ENCODE measurements at places on chromosomes 7 and 10. TPM values are rescaled to one million over a fixed set of nuclear protein-coding genes. Genes with fewer than 3 reads are reported as not detected.

Gene SEPTIN7
- 189 TPM for total RNA-seq

Gene C10orf62
- total RNA-seq = not detected

Gene GPR15LG
- total RNA-seq = 29.2 TPM

Gene FEZF1
- not detected for total RNA-seq

Gene UCMA
- total RNA-seq = not detected

Gene BRAT1
- 24.0 TPM for total RNA-seq

Gene CPED1
- 61.4 TPM for total RNA-seq

Gene PNLIPRP1
- total RNA-seq = not detected

Gene CPN1
- total RNA-seq = not detected

Gene KCNMA1
- 87.9 TPM for total RNA-seq

Gene CNPY1
- total RNA-seq = not detected

Gene NUTM2D
- total RNA-seq = 9.3 TPM

Gene PITX3
- total RNA-seq = not detected

Gene TSPAN33
- total RNA-seq = 11.1 TPM

DNA sequence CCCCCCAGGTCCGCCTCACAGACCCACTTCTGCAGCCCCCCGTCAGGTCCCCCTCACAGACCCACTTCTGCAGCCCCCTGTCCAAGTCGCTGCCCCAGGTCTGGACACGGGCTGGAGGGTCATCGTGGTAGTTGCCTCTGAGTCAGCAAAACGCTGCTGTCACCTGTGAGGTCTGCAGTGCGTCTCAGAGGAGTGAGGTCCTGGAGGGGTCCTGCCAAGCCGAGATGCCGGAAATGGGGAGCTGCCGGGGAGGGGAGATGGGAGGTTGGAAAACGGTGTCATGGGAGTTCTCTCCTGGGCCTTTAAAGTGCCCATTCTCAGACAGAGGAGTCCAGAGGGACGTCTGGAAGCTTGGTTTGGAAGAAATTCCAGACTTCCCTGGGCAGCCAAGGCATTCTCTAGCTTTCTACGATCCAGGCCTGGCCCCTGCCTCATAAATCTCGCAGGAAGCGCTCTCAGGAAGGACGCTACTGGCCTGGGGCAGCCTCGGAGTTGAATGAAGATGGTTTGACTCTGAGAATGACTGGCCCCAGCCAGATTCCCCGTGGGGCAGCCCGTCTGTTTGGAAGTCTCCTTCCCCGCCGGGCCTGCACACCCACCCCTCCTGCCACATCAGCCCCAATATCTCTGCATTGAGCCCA is 38.7 kb downstream of the CALML3 start:
- peak; percentile 43 for DNase-seq

- DNase-seq = no peak
These were observed 185.6 kb downstream of the FANK1 start for GRCh38 chr10:126081841-126082466.

DNA sequence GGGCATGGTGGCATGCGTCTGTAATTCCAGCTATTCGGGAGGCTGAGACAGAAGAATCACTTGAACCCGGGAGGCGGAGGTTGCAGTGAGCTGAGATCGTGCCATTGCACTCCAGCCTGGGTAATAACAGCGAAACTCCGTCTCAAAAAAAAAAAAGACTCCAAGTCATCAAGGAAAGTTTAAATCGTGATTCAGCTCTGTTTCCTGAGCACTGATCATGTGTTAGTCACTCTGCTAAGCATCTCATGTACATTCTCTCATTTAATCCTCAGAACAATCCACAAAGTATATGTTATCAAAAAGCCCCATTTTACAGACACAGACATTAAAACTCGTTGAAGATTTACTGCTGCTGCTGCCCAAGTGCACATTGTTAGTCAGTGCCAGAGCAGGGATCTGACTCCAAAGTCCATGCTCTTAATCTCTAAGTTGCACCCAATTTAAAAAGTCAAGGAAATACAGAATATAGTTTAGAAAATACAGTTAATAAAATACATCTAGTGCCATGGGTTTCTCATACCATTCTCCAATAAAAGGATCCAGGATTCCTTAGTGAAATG is 6.2 kb downstream of the PIK3AP1 start:
- no peak for DNase-seq

DNA sequence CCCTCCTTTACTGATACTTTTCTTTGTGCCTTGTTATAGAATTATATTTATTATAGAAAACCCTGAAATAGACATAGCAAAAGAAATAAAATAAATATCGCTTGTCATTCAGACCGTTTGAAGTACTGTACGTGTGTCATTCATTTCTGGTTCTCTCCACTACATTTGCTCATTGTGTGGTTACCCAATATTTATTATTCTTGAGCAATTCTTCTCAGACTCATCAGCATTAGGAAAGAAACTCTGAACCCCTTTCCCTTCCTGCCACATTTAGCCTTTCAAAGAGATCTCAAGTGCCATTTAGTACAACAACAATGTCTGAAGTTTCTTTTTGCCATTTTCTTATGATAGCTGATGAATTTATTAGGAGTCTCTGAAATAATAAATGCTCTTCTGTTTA is 154.1 kb downstream of the KIAA1217 start:
- no peak for DNase-seq

- DNase-seq = no peak
These were observed 106.1 kb upstream of the KMT2C start for GRCh38 chr7:152541892-152542291.

DNA sequence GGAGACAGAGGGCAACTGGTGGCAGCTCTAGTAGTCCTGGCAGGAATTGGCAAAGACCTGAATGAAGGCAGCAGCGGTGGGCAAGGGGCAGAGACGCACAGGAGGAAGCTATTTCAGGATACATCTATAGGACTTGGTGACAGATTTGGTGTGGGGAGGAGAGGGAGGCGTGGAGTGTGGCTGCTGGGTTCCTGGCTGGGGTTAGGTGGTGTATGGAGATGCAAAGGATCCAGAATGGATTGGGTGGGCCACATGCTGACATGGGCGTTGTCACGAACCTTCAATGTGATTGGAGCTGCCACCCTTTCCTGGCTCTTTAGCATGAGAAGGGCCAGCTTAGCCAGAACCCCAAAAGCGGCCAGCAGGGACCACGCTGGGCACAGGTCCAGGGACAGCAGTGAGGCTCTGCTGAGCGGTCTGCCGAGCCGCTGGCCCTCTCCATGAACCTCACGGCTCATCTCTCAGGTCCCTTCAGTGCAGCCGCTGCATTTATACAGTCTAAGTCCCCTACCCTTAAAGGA is 10.2 kb upstream of the ADCY1 start:
- DNase-seq = no peak

GRCh38 chr10:42734536-42734935 is 48.1 kb upstream of the BMS1 start:
- DNase-seq = no peak

DNA sequence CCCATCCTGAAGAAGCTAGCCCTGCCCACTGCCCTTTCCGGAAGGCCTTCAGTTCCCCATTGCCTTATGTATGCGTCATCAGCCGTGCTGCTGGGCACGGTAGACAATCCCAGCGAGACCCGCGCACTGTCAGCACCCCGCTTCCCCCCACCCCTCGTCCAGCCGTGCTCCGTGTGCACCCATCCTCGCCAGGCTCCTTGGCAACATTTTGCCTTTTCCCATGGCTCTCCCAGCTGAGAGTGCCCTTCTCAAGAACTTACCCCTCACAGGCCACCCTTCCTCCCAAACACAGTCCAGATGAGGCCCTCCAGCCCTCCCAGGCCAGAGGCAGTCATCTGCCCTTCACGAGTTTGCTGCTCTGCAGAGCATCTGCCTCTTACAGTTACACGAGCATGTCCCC is 633.8 kb upstream of the FOXK1 start:
- no peak for DNase-seq

DNA sequence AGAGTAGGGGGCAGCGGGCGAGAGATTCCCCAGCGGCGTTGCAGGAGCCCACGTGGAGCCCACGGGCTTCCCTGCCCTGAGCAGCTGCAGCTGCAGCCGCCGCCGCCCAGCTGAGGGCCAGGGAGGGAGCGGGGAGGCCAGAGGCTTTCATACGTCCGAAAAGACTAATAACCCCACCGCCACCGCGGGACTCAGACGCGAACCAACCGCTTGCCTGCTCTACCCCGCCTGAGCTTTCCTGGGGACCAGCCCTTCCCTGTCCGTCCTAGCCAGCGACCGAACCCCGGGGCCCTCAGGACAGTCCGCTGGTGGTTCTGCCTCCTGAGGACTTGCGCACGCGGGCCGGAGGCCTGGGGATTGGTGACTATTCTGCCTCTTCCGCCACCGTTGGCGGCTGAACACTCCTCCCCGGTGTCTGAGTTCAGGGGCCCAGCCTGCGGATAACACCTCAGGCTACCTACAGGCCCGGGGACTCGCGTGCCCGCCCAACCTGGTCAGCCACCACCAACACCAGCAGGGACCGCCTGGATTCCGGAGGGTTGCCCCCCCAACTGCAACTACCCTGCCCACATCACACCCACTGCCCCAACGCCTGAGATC is 18.4 kb downstream of the IFT22 start:
- no peak for DNase-seq

GRCh38 chr10:37960591-37961137 is 15.8 kb downstream of the ZNF25 start:
- DNase-seq = no peak

GRCh38 chr10:103763374-103764202 is 91.8 kb downstream of the SH3PXD2A start:
- DNase-seq = no peak

DNA sequence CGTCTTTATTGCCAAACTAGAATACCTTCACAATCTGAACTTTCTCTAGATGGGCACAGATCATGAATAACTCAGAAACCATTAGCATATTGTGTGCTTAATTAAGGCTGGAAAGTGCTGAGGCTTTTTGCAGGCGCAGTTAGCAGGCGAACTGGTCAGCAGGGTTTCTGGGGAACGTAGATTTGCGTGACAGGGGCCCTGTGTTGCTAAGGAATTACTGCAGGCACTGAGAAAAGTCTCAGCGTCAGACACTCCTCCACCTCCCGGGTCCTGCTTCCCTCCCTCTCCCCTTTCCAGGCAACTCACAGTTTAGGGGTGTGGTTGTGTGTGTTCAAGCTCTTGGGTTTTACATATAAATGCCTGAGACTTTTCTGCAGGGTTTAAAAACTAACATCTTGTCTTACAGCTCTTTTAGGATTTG is 2.2 kb downstream of the MAP3K8 start:
- DNase-seq = no peak

DNA sequence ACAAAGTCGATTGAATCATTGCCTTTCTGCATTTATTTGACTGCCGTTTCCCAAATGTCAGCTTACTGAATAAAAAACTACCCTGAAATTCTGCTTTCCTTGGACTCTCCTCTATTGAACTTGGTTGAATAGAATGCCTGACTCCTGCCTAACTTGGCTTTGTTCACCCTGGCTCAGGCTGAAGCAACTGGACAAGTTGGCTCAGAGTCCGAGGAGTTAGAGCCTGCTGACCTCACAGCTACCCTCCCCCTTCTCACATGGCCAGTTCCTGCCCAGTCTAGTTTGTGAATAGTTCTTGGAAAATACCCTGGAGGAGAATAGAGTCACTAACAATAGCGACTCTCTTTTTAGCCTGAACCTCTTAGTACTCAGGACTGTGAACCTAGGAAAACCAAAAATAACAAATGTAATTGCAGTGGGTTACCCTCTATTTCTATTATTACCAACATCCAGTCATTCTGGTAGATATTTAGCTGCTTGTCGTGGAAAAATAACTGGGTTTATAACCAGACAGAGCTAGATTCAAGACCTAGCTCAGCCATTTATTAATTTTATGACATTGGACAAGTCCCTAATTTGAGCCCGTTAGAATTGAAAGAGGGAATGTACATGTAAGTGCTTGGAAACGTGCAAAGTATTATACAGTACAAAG is 17.3 kb upstream of the NRBF2 start:
- DNase-seq = peak; percentile 83

- no peak for DNase-seq
These were observed 24.2 kb downstream of the DOCK1 start for GRCh38 chr10:126929391-126929790.

DNA sequence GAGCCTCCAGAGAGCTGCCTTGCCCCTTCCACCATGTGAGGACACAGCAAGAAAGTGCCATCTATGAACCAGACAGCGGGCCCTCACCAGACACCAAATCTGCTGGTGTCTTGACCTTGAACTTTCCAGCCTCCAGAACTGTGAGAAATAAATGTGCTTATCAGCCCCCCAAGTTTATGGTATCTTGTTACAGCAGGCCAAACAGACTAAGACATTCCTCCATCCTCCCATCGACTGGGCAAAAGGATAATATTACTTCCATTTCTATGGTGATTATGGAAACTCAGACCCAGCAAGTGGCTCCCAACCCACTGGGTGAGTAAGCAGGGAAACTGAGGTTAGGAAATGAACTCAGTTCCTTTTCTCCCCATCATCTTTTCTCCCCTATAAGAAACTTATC is 288.4 kb downstream of the KCNMA1 start:
- DNase-seq = no peak

DNA sequence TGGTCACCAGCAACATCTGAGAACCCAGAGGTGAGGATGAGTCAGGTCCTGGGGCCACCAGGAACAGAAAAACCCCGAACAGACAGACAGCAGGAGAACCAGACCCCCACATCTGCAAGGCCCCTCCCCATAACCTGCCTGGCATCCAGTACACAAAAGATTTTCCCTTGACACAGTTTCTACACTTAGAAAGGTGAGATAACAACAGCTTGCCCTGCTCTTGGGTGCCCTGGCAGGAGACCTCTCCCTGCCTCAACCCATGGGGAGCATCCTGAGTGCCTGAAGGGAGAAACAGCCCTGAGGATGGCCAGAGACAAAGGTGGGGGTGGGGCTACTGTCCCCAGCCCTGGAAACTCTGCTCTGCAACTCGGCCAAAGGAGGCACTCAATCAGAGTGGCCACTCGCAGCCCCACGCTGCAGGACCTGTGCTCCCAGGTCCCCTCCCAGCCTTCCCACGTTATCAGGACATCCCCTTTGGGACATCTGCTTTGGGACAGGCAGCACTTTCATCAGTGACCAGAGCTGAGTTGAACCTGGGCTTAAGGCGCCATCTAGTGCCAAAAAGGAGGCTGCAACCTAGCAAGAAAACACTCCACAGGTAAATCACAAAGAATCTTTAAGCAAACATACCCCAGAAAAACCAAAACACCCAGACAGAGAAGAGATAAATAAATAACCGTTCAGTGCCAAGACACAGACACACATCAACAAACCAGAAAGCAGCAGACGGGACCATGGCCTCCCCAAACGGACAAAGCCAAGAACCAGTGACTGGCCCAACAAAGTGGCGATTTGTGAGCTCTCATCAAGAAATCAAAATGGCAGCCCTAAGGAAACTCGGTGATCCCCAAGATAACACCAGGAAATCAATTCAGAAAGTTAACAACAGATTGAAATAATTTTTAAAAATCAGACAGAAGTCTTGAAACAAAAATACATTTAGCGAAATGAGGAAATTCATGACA is 233.7 kb downstream of the PTPRN2 start:
- DNase-seq = no peak

DNA sequence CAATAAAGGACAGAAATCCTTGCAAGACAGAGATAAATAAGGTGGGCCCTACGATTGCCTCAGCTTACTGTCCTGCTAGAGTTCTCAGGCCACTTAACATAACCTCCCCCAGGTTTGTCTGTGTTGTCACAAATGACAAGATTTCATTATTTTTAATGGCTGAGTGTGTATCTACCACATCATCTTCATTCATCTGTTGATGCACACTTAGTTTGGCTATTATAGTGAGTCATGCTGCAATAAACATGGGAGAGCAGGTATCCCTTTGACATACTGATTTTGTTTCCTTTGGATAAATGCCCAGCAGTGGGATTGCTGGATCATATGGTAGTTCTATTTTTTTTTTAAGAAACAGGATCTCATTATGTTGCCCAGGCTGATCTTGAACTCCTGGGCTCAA is 60.6 kb downstream of the PRTFDC1 start:
- DNase-seq = no peak

GRCh38 chr10:49600781-49601400 is 9.2 kb upstream of the SLC18A3 start:
- no peak for DNase-seq

Data from ureter (tissue), 1 donor.